CD4-positive, alpha-beta memory T cell (primary cell): ENCODE measurements at places on chromosomes 6 and 20. TPM values are rescaled to one million over a fixed set of nuclear protein-coding genes. Genes with fewer than 3 reads are reported as not detected.

Gene ULBP3
- not detected for total RNA-seq

Gene CCN6
- total RNA-seq = not detected

Gene OLIG3
- not detected for total RNA-seq

Gene PRSS16
- 1.9 TPM for total RNA-seq

Gene SIRPB2
- not detected for total RNA-seq

Gene HLA-DMB
- 7.9 TPM for total RNA-seq

Gene MOXD1
- not detected for total RNA-seq

Gene TRIM31
- total RNA-seq = not detected

Gene RIPPLY2
- total RNA-seq = not detected

Gene SIRPA
- total RNA-seq = 2.4 TPM

Gene IPCEF1
- total RNA-seq = 92.5 TPM

Gene PHACTR3
- not detected for total RNA-seq

Gene SRSF12
- total RNA-seq = not detected

Gene PLA2G7
- 11.1 TPM for total RNA-seq

Gene MUCL3
- total RNA-seq = not detected

Gene KIAA1755
- total RNA-seq = not detected

Gene MEP1A
- not detected for total RNA-seq

Gene PPP1R14C
- total RNA-seq = not detected

Gene RHAG
- total RNA-seq = not detected

Gene SNPH
- 15.9 TPM for total RNA-seq

Gene RNF217
- total RNA-seq = 0.86 TPM

Gene PAK1IP1
- 7.4 TPM for total RNA-seq

Gene DNMT3B
- total RNA-seq = 0.38 TPM

Gene RBL1
- 29.9 TPM for total RNA-seq

Gene C6orf52
- 1.2 TPM for total RNA-seq

Gene PPIL6
- 0.52 TPM for total RNA-seq

Gene CST3
- total RNA-seq = 8.3 TPM

Gene LTB
- 835 TPM for total RNA-seq

Gene ANKEF1
- total RNA-seq = 5.1 TPM

Gene SMLR1
- not detected for total RNA-seq

Gene BYSL
- total RNA-seq = 9.2 TPM

Gene VSTM2L
- total RNA-seq = not detected

Gene MMP24
- total RNA-seq = 0.12 TPM

Gene EGFL8
- total RNA-seq = 16.6 TPM

Gene COL11A2
- total RNA-seq = 1.2 TPM

Gene KCNK15
- total RNA-seq = not detected

Gene CAPN11
- not detected for total RNA-seq

Gene SLC32A1
- not detected for total RNA-seq

Gene CALHM5
- not detected for total RNA-seq

Gene POU3F2
- not detected for total RNA-seq

Gene CFAP61
- total RNA-seq = not detected

Gene SCRT2
- total RNA-seq = not detected

Gene DDO
- not detected for total RNA-seq

Gene OPRL1
- total RNA-seq = 1.1 TPM

Gene HEY2
- not detected for total RNA-seq

Gene EYA4
- total RNA-seq = not detected

Gene VGLL2
- total RNA-seq = not detected

Gene SLC16A10
- total RNA-seq = 11.2 TPM

Gene FOXQ1
- not detected for total RNA-seq

Gene HLA-DQB1
- total RNA-seq = 6.3 TPM

Gene ZNF334
- 0.14 TPM for total RNA-seq

Gene COL21A1
- not detected for total RNA-seq

Gene TMX4
- total RNA-seq = 74.6 TPM

Gene SAMD10
- total RNA-seq = 7.5 TPM

Gene VWA7
- total RNA-seq = 1.0 TPM

Gene HLA-B
- 5,565 TPM for total RNA-seq

Gene TGM2
- total RNA-seq = 0.50 TPM

Gene HTR1E
- total RNA-seq = not detected

Gene SLC23A2
- 22.3 TPM for total RNA-seq
